Fibroblast of skin of right biceps (primary cell): ENCODE measurements at places on chromosomes 6 and 20.
A peak's percentile ranks its signal among the peaks of the same experiment; 100 is the strongest.

DNA sequence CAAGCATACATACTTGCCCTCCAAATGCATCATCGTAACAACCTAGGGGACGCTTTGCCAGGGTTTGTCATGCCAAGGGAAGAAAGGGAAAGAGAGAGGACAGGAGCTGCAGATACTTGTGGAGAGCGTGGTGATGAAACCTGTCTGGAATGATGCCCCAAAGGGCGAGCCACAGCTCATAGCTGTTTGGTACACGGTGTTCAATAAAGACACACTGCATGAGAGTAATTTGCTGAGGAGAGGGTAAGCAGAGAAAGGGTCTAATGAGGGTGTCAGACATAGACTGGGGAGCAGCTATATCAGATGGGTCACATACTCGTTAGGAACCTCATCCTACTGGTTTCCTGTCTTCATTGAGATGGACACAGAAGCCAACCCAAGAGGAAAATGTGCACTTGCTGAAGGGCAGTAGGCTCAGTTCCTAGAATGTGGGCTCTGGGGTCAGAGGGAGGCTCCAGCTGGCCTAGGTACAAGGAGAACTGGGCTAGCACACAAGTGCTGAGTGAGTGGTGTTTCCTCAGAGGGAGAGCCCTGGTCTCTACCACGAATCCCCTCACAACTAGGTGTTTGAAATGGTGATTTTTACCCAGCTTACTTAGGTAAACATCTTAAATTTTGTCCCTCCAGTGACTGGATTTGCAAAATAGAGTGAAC, 5.2 kb upstream of the FOXO3 start:
- no peak for DNase-seq

- peak; percentile 88 for DNase-seq
Measured at GRCh38 chr6:52670502-52671409, at the start of gene TMEM14A. TSS of gene TMEM14A (plus strand) at chr6:52671113. CDS start at chr6:52677103, 5,990 bp downstream.

DNA sequence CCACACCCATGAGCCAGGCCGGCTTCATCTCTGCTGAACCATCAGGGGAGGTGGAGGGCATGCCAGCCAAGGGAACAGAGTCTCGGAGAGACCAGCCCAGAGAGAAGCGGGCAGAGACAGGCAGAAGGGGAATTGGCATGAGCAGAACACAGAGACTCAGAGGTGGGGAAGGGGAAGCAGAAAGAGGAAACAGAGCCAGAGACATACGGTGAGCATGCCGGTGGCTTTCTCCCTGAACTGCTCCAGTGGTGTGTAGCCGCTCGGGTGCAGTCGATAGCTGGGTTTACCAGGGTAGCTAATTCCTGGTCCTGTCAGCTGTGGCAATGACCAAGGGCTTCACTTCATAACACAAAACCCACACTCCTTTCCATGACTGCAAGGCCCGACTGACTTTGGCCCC, 83.6 kb upstream of the CCDC167 start:
- DNase-seq = no peak

DNA sequence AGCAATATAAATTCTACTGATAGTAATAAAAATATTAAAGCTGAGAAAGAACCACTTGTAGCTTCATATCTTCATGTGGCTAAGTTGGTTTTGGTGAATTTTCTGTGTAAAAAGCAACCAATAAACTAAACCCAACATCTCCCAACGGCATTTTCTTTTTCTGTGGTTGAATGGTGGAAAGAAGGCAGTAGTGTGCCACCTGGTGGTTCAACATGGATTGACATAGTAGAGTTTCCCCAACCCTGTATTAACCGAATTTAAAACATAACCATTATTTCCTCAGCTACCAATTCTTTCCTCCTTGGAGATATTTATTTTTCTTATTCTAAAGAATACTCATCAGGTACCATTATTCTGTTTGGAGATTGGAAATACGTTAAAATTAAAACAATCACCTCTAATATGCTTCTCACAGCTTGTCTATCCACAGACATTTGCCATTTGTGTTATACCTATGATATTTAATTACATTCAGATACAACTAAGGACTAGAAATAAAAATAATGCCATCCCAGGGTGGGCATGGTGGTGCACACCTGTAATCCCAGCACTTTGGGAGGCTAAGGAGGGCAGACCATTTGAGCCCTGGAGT, 117.1 kb upstream of the EEF1E1 start:
- DNase-seq = peak; percentile 55

- DNase-seq = no peak
Measured at GRCh38 chr6:71346334-71346694, 57.7 kb downstream of the OGFRL1 start.

- DNase-seq = peak; percentile 45
Measured at GRCh38 chr6:46781478-46782378, 11.5 kb upstream of the MEP1A start.

- DNase-seq = no peak
Measured at GRCh38 chr20:59253779-59254319, 46.6 kb upstream of the EDN3 start.

DNA sequence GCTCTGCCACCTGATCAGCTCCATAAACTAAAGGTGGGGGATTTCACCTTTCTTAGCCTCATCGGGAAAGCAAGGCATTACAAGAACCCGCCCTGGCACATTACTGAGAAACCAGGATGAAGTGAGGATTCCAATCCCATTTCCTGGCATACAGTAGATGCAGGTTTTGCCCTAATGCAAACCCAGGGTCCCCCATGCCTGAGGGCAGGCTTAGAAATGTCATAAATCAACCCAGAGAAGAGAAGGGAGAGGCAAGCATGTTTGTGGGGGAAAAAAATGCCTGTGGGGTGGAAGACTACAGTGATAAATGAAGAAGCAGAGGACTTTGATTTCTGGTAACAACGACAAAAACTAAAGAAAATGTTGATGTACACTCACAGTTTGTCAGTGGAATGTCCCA, 18.0 kb upstream of the PMEPA1 start:
- no peak for DNase-seq

DNA sequence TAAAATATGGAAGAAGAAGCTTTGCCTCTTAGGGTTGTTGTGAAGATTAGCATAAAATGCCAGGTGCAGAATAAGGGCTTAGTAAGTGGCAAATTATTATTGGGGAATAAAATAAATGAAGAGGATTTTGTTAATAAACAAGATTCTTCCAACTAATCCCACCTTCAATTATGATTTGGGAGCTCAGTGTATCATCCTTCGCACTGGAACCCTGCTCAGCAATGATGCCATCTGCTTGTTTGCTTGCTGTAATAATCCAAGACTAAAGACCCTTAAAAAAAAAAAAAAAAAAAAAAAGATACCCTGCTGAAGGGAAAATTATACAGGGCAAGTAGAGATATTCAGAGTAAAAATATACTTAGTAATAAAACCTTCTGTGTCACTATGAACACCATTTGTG, 62.0 kb upstream of the RREB1 start:
- DNase-seq = no peak

DNA sequence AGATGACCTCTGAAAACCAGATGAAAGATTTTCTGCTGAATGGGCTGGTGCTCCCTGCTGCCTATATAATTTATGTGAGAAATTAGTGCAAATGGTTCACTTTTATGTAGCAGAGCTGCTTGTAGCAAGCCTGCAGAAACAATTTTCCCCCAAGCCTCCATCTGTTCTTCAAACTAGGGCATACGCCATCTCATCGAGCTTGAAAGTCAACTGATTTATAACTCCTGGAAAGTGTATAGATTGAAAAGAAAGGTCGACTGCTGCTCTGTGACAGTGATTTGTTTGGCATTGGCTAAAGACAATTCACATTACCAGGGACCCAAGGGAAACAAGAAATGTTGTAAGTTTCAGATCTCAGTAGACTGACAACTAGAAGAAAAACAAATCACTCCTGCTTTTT, 93.3 kb downstream of the PACRG start:
- DNase-seq = no peak

- DNase-seq = no peak
Measured at GRCh38 chr6:43763812-43764522, 6.0 kb upstream of the VEGFA start.

GRCh38 chr6:119479860-119480655, 130.5 kb upstream of the MAN1A1 start:
- peak; percentile 51 for DNase-seq

GRCh38 chr6:118444796-118445195, 103.3 kb upstream of the PLN start:
- no peak for DNase-seq

DNA sequence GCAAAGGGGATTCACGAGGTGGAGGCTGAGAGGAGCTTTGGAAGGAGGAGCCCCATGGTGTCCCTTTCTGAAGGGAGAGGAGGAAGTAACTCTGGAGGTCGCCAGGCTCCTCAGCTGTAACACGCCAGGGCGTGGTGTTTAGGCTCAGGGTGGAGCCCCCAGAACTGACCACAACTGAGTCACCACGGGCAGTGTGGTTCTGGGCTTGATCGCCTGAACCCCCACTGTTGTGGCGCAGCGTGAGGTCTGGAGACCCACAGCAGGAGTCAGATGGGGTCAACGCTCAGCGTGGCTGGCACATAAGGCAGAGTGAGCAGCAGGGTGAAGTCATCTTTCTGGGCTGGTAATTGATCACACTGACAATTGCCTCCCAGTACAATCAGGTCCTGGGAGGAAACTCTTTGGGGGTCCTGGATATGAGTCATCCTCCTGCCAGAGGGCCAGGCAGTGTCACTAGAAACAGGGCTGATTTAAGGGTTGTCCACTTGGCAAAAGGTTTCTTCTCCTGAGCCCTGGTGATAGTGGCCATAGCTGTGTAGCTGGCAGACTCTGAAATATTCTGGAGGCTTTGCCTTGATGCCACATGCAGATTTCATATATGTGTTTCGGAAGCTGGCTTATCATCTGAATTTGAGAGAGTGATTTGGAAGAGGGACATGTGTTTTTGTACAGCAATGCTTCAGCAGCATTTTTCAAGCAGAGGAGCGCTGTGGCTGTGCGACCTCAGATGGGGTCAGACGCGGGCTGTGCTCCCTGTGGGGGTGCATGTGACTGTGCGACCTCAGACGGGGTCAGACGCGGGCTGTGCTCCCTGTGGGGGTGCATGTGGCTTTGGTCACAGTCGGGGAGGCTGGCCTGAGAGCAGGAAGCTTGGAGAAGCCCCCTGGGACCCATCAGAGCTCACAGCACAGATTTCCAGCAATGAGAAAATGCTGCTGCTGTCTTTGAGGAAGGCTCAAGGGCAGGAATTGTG, 50.0 kb downstream of the SYNJ2 start:
- DNase-seq = peak; percentile 90

DNA sequence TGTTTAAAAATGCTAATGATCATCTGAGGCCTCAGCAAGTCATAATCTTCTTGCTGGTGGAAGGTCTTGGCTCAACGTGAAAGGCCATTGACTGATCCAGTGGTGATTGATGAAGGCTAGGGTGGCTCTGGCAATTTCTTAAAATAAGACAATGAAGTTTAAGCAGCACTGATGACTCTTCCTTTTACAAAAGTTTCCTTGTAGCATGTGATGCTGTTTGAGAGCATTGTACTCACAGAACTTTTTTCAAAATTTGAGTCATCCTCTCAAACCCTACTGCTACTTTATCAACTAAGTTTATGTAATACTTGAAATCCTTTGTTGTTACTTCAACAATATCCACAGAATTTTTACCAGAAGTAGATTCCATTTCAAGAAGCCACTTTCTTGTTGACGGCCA, 382.3 kb downstream of the ESR1 start:
- no peak for DNase-seq

GRCh38 chr6:81215092-81215432, 537.4 kb downstream of the TENT5A start:
- DNase-seq = no peak

GRCh38 chr6:163416557-163417253, 2.2 kb downstream of the QKI start:
- DNase-seq = peak; percentile 90

GRCh38 chr6:89678531-89678930, 40.0 kb upstream of the LYRM2 start:
- no peak for DNase-seq

DNA sequence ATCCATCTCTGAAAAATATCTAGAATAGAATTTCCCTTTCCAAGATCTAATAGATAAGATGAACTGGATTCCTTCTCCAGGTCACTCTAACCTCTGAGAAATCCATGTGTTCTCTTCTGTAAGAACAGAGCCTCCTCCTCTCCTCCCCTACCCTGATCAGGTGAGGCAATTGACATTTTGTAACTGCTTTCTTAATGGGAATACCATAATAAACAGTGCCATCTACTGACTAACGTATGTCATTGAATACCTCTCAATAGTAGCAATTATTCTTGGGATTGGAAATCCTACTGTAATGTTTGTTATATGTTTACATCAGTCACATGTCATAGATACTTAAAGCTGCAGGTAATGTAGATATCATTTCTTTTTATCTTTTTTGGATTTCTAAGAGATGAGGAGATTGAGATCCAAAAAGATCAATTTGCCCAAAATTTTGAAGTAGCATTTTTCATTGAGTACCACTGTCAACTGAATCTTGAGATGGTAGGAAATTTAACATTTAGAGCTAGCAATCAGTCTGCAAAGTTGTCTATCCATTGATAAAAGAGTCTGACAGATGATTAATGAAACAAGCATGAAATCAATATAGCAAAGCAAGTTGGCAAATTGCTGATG, 365.8 kb upstream of the HSF2 start:
- peak; percentile 63 for DNase-seq

GRCh38 chr6:136059308-136059707, 190.8 kb downstream of the MTFR2 start:
- no peak for DNase-seq

DNA sequence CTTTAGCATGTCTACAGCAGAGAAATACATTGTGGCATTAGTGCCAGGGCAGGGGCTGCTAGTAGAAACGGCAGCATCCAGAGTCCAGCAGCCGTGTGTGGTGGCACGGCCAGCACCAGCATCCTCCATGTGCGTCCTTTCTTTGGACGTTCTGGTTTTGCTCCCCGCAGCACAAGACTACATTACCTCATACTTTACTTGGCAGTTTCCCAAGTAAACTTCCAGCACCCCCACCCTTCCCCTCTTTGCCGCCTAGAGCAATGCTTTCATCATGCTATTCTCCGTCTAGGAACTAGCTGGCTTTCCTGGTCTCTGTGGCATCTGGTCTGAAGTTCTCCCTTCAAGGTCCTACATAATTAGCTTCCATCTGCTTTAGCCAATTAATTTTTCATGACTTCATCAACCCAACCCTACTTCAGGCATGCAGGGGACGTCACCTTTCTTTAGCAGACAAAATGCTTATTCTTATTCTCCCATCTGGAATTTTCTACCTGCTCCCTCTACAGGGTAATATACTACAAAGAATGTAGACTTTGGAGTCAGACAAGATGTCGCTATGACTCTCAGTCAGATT, 67.6 kb downstream of the BLOC1S5 start:
- peak; percentile 72 for DNase-seq

- no peak for DNase-seq
Measured at GRCh38 chr20:63741676-63742380, 2.3 kb downstream of the SLC2A4RG start.

DNA sequence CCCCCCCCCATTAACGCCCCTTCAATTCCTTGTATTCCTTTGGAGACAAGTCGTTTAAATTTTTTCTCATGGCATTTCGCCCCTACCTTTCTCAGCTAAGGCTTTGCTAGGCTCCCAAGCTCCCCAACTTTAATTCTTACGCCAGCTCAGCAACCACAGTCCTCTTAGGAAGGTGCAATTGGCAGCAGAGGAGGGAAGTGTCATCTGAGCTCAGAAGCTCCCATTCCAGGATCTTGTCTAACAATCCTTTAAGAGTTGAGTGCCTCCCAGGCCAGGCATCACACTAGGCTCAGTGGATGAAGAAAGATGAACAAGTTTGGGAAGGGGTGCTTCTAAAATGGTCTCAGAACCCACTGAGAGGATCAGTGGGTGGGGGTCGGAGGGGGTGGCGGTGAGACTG, 131.2 kb upstream of the AKAP12 start:
- DNase-seq = no peak
